Stimulated activated CD8-positive, alpha-beta memory T cell treated with anti-CD3 and anti-CD28 coated beads, Interleukin-4, amount 100 ng/mL, for 1 hour (primary cell): ENCODE measurements at places on chromosomes 1 and 21.

DNA sequence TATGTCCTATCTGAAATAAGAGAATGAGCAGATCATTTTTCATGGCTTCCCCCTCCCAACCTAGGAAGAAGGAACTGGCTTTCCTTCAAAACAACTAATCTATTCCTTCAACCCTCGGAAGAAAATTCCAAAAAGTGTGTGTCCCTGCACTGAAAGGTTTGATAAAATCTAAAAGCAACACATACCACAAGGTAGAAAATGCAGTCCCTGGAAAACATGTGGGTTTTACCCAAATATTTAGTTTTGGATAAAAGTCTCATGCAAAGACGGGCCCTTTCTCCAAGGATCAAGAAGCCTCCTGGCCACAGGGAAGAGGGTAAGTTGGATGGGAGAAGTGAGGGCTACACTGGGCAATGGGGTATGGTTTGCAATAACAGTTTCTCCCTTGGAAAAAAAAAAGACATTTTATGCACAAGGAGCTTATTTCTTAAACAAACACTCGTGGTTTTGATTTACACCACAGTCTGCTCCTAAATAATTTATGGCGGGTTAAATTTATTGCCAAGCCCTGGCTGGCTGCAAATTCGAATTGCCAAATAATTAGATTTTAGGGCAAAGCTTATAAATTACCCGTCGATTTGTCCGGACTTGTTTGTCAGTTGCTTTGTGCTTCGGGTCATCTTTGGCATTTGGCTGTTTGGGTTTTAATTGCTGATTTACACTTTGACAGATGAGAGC lies 28.9 kb downstream of the ERI3 start:
- DNase-seq, result no peak

GRCh38 chr1:97680894-97681293 lies 239.9 kb downstream of the DPYD start:
- DNase-seq, result no peak

DNA sequence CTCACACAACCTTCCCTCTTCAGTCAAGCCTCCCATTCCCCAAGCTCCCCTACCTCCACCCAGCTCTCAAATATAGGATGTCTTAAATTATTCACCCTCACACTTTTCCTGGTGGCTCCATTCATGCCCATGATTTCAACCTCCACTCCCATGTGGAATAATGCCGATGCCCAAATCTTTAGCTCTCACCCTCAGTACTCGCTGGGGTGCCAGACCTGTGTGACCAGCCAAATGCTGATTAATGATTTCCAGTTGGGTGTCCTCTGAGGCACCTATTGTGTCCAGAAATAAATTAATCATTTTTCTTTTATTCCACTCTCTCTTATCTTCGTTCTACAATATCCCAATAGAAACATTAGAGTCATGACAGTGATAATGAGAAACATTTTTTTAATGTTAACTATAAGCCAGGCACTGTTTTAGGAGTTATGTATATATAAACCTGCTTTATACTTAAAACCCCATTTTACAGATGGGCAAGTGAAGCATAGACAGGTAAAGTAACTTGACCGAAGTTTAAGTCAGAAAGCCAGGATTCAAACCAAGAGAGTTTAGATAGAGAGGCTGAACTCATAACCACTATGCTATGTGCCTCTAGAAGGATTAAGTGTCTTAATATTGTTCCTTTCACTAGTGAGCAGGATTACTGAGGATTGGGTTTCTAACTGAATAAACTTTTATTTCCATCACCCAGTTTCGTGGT lies 209.7 kb downstream of the DUSP10 start:
- DNase-seq, result no peak

DNA sequence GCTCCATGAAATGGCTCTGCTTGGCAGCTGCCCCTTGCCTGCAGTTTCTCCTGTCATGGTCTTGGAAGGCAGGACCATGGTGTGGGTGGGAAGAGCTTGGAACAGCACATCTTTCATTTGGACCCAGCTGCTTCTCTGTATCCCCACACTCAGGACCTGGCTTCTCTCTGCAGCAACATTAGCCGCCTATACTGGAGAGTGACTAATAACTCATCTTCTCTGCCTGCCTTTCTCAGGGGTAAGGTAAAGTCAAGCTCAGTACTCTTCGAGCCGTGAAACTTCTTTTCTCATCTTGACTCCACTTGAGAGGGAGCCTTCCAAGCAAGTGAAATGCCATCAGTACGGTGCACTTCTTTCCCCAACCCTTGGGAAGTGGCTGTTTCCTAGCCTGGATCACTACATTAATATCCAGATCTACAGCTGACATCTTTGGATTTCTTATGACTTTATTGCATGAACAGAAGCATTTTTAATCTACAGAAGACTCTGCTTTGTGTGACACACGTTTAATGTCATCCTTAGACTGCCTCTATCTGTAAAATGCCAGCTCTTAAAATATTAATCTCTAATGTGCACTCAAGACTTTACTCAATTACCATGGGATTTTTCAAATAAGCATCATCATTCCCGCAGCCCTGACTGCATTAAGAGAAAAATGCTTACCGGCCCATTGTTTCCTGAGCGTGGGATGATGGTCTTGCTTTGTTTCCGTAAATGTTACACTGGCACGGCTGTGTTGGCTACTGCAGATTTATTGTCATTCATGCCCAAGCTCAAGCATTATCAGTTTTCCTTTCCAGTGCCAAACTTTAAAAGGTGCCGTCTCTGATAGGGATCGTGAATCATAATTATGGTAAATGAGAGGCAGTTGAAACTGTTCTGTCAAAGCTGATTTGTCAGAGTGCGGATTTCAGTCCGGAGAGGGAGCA lies 242.9 kb downstream of the HHAT start:
- DNase-seq, result no peak

DNA sequence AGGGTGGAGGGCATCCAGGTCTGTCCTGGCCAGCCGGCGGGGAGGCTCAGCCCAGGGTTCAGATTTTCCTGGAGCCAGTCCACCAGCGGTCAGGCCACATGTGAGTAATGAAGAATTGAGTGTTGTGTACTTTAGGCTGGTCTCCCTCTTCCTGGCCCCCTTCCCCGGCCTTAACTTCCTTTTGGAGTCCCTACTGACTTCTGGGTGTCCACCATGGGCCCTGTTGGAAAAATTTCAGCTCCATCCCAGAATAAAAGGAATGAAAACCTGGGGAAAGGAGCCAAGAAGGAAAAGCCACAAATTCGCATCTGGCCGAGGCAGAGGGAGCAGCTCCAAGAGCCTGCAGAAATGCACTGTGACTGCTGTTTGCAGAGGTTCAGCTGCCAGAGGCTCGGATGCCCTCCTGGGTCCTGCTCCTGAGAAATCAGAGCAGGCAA lies 35.5 kb upstream of the HHAT start:
- no peak for DNase-seq

GRCh38 chr1:231233735-231234417 lies 7.1 kb upstream of the GNPAT start:
- no peak for DNase-seq

DNA sequence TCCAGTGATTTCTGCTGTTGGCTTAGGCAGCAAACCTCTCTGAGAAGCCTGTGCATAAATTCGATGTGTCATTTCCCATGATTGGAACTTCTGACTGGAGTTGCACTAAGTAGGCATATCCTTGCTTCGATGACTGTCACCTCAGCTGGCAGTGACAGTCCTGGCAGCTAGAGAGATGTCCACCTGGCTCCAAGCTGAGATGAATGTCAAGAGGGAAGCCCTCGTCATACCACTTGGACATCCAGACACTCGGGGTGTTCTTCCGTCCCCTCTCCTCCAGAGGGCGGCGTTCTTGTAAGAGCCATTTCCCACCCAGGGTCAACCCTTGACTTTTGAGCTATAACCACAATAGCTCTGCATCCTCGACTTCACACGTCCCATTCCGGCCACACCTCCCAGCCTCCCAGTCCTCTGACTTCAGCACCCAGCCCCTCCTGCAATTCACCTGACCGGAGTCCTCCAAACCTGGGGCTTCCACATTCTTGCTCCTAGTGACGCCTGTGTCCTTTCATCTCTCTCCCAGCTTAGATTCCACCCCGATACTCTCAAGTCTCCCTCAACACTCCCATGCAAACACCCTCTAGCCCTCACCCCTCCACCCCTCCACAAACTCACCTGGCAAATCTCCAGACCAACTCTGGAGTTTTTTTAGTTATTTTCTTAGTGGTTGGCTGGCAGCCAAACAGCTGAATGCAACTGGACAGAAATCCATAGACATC lies 17.3 kb downstream of the CA6 start:
- no peak for DNase-seq

DNA sequence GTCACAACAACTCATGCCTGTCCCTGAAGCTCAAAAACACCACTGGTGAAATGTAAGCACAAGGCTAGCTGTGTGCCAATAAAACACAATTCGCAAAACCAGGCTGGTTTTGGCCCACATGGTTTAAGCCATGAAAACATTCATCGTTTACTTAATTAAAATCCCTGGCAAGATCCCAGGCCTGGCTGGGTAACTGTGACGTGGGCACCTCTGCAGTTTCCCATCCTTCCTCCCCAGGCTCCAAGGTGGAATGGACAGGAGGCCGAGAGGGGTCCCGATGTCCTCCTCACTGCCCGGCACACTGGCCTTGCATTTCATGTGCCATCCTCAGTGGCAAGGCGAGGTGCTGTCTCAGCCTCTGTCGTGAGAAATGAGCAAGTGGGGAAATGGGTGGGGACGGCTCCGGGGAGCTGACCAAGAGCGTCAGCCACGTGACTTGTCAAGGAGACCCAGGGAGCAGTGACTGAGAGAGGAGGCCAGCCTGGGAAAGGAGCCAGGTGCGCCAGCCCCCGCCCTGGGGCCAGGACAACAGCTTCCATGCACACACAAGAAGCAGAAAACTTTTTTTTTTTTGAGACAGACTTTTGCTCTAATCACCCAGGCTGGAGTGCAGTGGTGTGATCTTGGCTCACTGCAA lies 153.1 kb upstream of the RAB4A start:
- DNase-seq, result no peak

DNA sequence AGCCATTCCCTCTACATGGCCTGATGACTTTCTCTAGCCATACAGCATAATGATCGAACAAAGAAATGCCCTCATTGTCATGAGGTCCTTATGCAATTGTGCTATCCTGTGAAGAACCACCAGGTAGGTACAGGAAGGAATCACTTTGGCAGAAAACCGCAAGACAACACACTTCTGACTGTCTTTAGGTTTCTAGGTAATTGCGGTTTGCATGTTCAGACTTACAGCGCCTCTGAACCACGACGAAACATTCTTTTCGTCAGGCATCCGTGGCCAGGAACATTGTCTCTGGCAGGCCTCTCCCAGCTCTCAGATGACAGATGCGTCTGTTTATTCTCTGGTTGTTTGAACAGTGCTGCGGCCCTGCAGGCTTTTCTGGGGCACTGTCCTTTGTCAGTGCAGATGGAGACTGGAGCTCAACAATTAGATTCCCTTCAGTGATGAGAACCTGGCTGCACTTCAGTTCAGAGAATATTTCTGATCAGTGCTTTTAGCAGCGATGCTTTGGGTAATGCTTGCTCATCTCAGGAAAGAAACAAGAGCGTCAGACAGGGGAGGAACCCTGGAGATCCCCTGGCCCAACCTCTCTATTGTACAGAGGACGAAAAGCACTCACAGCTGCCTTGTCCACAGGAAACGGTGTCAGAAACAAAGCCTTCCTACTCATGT lies 63.4 kb downstream of the B3GALT5 start:
- no peak for DNase-seq
